CD4-positive, alpha-beta T cell treated with Interleukin-10 for 1 hour (primary cell): ENCODE measurements at places on chromosomes 6 and 20.

GRCh38 chr6:30769088-30769852, 24.9 kb upstream of the IER3 start:
- peak; percentile 39 for DNase-seq

DNA sequence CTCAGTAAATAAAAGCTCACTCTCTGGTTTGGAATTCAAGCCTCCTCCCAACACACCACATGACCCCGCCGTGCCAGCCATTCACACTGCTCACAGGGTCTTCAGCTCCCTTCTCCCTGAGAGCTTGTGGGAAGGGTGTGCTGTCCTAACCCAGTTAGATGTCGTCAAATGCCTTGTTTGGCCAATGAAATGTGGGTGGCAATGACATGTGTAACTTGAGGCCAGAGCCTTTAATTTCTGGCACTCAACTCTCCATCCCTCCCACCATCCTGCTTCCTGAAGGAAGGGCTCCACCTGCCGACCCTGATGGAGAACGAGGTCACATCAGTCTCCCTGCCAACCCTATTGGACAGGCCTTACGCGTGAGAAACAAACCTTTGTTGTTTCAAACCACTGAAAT, 224.5 kb upstream of the AGPAT4 start:
- no peak for DNase-seq

- no peak for DNase-seq
Observed at GRCh38 chr20:48799328-48800105, 28.3 kb downstream of the PREX1 start.

- DNase-seq = no peak
Observed at GRCh38 chr6:113347436-113347835, 509.7 kb upstream of the MARCKS start.

- DNase-seq = no peak
Observed at GRCh38 chr6:161235776-161236633, 37.9 kb downstream of the AGPAT4 start.

- DNase-seq = no peak
Observed at GRCh38 chr6:95686895-95687294, 109.6 kb downstream of the MANEA start.

DNA sequence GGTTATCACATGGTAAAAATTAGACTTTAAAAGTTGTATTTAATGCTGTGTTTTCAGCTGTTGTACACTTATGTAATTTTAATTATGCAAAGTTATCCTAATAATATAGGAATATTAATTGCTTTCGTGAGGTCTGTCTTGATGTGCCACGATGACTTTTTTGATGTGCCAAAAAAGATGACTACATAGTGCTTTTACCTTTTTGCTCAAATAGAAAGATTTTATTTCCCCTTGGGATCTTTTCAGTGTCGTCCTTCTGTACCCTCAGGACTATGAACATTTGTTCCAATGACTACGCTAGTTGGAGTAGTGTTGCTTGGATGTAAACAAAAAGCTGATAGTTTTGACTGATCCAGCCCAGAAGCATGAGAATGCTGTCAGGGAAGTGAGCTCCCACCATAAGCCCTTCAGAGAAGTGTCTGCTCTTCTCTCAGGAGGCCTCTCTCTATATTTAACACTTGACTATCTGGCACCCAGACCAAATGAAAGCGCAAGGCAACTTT, 1.2 kb upstream of the CD164 start:
- DNase-seq = no peak

DNA sequence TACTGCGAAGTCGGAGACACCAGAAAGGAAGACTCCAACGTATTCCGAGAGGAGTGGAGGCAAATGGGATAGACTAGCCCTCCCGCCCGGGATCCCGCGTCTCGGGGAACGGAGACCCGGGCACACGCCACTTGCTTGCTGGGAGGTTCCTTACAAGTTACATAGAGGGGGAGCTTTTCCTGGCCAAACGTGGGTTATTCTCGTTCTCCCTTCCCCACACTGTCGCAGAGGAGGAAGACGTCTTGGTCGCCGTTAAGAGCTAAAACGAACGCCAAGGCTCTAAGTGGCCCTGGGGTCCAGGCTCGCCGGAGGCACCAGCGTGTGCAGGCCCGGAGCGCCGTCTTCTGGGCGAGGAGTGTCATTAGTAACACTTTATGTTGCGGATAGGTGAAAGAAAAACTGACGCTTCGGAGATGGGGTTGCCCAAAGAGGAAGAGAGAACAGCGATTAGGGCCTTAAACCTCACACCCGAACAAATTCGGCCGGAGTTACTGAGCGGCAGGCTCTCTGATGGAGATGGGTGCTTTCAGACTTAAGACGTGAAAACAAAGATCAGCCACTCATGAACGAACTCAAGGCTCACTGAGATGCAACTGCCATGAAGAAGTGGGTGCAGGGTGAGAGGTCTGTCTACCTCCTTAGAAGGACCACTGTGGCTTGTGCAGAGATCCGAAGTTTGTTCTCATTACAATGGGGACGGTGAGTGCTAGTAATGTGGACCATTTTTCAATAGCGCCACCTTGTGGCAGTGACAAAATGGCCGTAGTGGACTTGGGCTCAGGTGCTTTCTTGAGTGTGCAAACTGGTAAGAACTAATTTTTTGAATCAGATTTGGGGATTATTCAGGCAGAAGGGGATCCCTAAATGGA, 11.7 kb upstream of the ZNF311 start:
- peak; percentile 88 for DNase-seq

DNA sequence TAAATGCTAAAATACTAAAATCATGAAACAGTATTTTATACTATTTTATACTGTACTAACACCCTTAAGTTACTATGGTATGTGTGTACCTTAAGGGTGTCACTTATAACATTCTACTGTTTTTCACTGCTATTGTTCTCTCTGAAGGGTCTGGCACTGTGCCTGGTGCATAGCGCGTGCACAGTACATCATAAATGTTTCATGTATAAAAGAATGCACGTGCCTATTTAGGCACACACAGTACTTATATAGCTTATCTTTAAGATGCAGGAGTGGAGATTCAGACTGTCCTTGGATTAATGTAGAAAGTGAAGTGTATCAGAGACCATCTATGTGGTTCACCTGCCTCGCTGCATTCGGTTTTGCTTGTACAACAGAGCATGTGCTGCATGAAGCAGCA, 64.0 kb upstream of the SGK1 start:
- DNase-seq = no peak

DNA sequence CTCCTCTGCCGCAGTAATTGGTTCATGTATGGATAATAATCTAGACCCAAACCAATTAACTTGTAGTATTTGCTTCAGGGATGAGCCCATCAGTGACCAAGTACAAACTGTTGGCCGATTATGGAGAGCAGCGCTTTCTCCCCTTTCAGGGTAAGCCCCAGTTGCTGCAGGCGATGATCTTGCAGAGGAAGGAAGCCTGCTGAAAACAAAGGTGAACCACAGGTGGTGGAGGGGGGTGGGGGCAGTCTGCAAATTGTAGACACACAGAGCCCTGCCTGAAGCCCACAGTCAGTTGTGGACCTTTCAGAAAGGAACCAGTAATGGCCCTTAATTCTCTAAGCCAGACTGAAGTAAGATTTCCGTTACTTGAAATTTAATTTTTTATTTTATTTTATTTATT, 167.9 kb upstream of the JARID2 start:
- no peak for DNase-seq

- DNase-seq = no peak
Observed at GRCh38 chr6:15892369-15892768, 229.5 kb upstream of the DTNBP1 start.

- no peak for DNase-seq
Observed at GRCh38 chr6:117328500-117328899, 63.1 kb downstream of the VGLL2 start.

DNA sequence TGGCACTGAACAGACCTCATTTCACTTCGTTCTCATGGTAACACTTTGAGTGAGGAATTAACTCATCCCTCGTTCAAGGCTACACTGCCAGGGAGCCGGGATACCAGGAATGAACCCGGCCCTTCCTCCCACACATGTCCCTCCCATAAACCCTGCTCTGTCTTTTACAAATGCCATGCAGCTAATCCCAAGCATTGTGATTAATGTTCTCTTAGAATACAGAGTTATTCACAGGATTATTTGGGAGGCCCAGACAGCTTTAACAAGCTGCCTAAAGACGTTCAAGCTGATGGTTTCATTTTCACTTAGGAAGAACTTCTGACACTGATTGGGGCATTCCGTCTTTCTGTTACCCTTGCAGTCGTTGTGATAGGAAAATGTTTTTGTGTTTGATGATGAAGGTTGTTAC, 42.5 kb upstream of the CD83 start:
- DNase-seq = peak; percentile 67

- peak; percentile 56 for DNase-seq
Observed at GRCh38 chr6:4210629-4211419, 75.4 kb upstream of the ECI2 start.

DNA sequence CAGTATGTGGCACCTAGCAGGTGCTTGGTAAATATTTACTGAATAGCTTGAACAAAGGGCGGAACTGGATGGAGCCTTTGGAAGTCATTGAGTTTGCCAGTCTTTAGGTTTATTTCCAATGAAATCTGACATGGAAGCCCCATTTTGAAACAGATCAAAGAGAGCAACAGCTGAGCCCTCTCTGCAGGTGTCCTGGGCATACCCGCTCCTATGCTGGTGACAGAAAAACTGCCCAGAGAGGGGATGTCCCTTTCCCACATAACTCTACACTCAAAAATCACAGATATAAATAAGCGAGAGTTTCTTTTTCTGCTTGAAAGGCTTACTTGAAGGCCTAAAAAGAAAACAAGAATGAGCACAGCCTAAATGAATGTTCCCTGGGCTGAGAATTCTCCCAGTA, 53.0 kb upstream of the RALY start:
- no peak for DNase-seq

DNA sequence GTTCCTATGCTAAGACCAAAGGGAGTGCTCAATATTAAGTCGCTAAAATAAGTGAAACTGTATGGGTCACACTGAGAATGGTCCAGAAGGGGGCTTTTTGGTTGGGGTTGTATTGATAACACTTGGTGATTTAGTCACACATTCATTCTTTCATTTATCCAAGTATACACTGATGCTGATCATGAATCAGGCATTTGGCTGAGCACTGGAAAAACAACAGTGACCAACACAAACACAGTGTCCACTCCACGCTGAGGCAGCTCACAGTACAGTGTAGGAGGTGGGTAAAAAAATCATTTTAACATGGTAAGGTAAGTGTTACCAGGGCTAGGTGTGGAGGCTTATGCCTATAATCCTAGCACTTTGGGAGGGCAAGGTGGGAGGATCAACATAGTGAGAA, 9.2 kb upstream of the FAM83C start:
- DNase-seq = no peak

DNA sequence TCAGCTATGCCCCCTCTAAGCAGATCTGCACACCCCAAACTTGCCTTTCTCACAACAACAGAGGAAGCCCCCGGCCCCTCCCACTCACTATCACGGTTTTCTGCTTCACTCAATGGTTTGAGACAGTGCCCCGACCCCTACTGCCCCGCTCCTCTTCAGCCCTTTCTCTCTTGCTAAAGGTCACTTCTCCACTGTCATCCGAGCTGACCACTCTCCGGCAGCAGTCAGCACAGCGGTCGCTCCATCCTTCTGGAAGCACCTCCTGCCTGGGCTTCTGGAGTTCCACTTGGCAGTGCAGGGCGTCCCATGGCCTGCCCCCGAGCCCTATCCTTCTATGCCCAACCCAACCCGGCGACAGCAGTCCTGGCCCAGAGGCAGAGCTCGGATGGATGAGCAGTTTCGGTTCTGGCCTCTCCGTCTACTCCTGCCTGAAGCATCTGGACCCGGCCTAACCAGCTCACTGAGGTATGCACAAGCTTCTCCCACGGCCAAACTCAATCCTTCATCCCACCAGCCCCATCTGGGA, 4.1 kb downstream of the CTSZ start:
- no peak for DNase-seq

DNA sequence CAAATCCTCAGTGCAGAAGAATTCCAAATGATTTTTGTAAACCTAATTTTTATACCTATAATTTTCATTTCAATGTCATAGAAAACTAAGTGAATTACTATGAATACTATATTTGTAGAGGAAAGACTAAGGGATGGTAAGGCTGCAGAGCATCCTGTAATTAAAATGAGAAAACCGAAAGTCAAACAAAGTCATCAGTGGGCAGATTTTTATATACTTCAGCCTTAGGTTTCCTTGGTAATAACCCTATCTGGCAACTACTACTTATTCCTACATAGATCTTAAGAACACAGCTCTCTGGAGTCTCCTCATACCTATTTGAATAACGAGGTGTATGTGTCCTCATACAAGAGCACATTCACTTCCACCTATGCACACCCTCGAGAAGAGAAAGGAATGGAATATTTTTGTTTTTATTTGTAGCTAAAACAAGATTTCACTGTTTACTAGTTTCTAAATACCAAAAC, 117.9 kb upstream of the SGK1 start:
- no peak for DNase-seq

GRCh38 chr6:113094779-113095178, 747.6 kb downstream of the RFPL4B start:
- DNase-seq = no peak

DNA sequence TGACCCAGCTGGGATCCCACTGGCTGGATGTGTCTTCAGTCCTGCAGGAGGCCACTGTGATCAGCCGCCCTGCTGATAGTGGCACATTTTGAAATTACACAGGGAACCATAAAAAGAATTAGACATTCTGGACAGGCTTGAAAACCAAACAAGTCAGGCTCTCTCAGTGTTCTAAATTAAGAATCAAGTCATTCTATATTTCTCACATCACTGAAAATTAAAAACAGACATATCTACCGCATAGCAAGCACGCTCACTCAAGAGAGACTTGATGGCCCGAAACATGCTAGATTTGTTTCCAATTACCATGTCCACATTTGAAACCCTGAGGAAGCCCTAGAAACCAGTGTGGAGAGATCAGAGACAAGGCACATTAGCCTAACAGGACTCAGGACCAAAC, 57.7 kb downstream of the NFATC2 start:
- no peak for DNase-seq

- DNase-seq = no peak
Observed at GRCh38 chr6:45650524-45651135, 272.9 kb upstream of the SUPT3H start.

DNA sequence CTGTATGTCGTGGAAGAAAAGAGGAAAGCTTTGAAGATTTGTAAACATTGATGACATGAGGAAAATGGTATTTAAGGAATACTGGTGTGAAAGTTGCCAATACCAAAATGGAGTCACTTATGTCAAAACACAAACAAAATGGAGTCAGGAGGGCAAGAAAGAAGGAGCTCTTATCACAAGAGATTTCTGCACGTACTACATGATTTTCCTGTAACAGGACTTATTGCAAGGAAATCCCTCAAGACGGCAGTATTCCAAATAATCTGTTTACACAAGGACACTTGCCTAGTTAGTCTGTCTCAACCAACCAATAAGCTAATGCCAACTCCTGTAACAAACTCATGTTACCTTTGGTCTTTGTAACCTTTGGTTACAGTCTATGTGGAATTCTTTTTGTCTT, 29.8 kb downstream of the SLC2A12 start:
- DNase-seq = no peak

DNA sequence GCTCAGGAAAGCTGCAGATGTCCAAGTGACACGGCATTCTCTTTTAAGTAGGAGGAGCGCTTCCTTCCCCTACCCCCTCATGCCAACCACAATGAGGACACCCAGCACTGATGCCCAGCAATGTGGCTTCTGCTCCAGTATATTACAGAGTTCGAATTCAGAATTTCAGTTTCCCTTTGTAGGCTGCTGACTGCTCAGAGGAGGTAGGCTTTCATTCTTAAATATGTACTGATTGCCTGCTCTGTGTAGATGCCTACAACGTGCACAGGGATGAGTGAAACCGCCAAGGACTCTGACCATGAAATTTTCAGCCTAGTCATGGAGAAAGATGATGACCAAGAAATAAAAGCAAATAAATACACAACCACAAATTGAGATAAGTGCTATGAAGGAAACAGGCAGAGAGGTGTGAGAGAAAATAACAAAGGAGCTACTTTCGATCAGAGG, 50.9 kb upstream of the TNFAIP3 start:
- DNase-seq = peak; percentile 47
